ENCODE measurements at places on chromosomes 4 and X.

DNA sequence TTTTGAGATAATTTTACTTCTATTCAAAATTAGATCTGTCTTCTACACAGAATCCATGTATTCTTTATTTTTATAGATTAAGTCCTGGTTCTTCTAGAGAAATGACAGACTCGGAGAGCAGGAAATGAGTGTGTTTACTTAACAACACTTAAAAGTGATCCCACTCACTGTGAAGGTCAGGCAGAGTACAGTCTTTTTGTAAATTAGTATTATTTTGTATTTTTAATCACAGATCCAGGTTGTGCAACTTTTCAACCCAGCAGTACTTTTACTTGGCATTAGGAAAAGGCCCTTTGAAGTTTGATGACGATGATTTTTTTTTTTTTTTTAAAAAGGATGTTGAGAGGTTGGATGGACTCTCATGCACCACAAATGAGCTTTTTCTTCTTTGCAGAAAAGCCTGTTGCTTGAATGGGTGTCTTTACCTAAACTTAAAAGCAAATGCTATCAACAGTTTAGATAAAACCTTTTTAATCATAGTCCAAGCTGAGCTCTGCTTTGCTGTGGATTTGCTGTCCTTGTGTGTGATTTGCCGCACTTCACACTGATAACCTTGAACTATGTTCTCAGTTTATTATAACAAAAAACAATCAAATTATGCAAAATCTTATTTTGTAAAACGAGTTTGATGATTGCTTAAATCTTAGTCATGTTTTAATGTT lies 114.1 kb downstream of the MXRA5 start:
- no peak for DNase-seq

DNA sequence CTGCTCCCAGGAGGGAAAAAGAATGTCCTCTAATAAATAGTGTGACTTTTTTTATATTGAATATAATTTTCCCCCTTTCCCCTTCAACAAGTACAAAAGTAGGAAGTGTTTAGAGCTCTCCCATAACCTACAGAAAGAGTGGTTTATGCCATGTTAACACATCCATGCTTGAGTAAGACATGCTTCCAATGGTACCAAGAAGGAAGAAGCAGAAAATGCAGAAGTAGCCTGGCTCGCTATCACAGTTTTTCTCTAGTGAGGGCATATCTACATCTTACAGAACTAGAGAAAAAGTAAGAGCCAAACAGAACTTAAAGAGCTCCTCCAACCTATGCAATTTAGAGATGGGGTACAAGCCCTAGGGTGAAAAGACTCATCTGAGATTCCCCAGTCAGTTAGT lies 82.5 kb downstream of the ARHGEF9 start:
- DNase-seq = no peak

- DNase-seq = no peak
Observed at GRCh38 chr4:30605616-30606190, 114.5 kb upstream of the PCDH7 start.

DNA sequence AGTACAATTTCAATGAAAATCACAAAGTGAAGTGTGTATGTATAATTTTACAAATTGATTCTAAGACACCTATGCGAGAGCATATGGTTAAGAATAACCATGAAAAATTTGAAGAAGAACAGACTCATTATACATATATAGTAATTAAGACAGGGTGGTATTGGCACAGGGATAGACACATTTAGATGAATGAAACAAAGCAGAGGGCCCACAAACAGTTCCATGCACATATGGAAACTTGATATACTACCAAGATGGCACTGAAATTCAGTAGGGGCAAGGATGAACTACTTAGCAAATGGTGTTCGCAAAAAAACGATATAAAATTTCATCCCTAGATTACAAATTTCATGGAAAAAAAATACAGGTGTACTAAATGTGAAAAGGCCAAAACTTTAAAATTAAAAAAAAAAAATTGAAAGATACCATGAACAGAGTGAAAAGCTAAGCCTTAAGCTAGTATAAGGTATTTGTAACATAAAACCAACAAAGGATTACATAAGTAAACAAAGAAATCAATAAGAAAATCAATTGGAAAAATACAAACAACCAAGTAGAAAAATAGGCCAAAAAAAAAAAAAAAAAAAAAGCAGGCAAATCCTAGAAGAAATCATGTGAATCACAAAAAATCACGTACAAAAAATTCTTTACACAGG lies 85.4 kb downstream of the RASL11B start:
- DNase-seq = no peak

GRCh38 chrX:12434493-12434892 lies 296.2 kb downstream of the FRMPD4 start:
- no peak for DNase-seq

- DNase-seq = no peak
Observed at GRCh38 chrX:23803931-23804381, 21.0 kb downstream of the SAT1 start.

DNA sequence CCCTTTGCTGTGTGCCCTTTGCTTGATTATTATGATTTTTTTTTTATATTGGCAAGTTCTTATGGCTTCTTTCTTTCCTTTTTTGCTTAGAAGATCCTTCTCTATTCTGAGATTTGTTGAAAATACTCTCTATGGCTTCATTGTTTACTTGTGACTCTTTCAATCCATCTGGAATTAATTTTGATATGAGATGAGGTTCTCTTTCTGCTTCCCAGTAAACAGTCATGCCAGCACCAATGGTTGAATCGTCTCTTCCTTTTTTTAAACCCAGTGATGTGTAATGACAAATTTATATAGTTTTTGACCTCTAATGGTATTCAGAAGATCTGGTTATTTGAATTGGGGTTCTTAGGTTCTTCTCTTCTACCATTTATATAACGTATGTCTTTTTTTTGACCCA lies 121.8 kb downstream of the ARHGAP10 start:
- DNase-seq = no peak

GRCh38 chrX:115065304-115065703 lies 47.9 kb upstream of the IL13RA2 start:
- DNase-seq = no peak

DNA sequence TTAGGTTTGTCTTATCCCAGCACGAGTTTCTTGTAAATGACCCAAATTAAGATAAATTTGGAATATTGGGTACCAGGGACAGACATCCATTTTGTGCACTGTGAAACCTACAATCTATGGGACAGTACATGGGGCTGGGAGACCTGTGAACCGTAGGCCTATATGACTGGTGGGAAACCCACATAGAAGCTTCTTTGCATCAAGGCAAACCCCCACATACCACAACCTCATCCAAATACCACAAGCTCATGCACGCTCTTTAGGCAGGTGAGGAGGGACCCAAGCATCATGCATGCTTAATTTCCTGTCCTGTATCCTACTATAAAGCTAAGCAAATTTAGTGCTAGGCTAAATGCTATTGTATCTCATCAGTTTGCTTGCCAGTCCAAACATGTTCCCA lies 47.8 kb downstream of the NIPAL1 start:
- no peak for DNase-seq

DNA sequence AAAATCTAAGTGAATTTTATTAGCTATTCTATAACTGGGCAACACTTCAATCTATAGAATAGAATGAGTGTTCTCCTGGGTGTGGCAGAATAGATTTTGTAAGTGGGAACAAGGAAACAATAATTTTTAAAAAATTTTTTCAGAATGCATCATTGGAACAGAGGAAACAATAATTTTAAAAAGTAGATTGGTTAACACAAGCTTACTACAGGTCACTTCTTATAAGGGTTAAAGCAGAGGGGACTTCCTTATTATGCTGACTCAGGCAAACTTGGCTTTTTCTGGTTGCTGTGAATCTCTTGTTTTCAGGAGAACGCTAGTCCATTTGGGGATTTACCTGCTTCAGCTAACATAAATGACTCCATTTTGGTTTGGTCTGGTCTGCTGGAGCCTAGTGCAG lies 52.5 kb downstream of the HOPX start:
- no peak for DNase-seq

DNA sequence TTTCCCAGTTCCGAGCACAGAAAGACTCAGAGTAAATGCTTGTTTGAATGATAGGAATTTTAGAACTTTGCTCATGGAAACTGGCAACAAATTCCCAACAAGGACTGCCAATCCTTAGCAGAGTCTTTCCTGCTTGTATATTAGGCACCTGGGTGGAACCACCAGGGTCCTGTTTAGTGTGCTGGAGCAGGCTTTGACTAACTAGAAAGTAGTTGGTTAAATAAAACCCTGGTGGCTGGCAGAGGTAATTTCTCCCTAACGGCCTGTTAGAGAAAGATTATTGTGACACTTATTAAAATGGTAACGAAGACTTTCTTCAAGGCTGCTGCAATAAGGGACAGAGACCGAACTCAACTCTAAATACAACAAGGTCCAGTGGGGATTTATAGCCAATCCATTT lies 103.6 kb upstream of the TEX13D start:
- DNase-seq = no peak

Data from esophagus squamous epithelium (tissue), 5 donors.